Smooth muscle cell of bladder (primary cell): ENCODE measurements at places on chromosomes 7 and 10. TPM values are rescaled to one million over a fixed set of nuclear protein-coding genes. Genes with fewer than 3 reads are reported as not detected.

GPRIN2 gene
- total RNA-seq = under 0.01 TPM in 2 replicates

LRRC72 gene
- total RNA-seq = not detected in 2 replicates

CPED1 gene
- total RNA-seq = 38.9 and 40.5 TPM in 2 replicates

CALHM3 gene
- not detected in 2 replicates for total RNA-seq

KIAA1217 gene
- total RNA-seq = 0.43 and 0.55 TPM in 2 replicates

C10orf62 gene
- total RNA-seq = 0.14 TPM in 1 of 2 replicates, not detected in the other

ANXA8L1 gene
- 0.43 TPM in 1 of 2 replicates, not detected in the other for total RNA-seq

MPP7 gene
- total RNA-seq = 0.18 and 0.28 TPM in 2 replicates

ZFAND2A gene
- 21.0 and 30.0 TPM in 2 replicates for total RNA-seq
